ENCODE measurements at places on chromosomes 12 and 14.

GRCh38 chr14:84095681-84096080, 1434.3 kb upstream of the FLRT2 start:
- DNase-seq: no peak

GRCh38 chr14:94867946-94868771, 98.2 kb upstream of the GSC start:
- DNase-seq: no peak

DNA sequence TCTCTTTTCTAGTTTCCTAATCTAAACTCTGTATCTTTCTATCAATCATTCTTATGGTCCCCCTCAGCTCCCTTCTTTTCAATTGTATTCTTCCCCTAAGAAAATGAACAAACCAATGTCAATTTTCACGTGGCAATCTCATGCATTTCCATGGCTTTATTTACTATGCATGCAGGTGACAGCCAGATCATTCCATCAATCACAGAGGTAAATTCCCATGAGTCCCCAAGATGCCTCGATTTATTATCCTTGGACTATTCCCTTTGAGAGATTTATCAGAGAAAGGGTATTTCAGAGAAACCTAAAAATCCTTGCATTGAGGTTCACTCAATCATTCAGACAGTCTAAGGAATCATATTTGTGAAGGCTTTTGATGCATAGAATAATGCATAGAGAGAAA, 301.2 kb downstream of the DIO2 start:
- DNase-seq: no peak

- DNase-seq: no peak
Measured at GRCh38 chr12:130143136-130143535, 19.1 kb upstream of the FZD10 start.

DNA sequence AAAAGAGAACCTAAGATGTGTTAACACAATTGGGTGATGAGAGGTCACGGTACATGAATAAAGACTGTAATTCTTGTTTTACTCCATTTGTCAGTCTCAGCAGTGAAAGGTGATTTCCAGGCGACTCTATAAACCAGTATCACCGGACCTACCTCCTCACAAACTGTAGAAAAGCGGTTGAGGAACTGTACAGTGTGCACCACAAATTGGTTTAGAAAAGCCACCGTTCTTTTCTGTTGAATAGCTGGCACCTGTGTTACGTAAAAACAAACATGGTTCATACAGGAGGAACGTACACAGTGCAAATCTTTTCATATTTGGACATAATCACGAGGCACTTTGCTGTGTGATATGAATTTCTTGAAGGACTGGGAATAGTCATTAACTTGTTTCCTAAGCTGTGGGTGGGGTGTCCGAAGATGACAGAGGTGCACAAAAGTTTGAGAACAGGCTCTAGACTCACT, 663 bp downstream of the WASHC3 start:
- no peak for DNase-seq

DNA sequence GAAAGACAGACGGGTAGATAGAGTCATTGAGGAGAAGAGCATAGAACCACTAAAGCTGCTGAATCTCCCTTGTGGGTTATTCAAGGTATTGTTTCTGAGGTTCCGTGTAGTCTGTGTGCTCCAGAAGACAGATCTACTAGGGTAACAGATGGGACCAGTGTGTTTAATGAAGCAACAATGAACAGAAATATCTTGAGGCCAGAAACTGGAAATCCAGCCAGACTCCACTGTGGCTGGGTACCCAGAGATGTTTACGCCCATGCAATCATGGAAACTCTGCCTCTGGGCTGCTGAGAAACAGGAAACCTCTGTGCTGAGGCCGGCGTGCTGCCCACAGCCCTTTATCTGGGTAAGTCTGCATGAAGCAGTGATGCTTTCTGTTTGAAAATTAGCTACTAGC, 8.3 kb downstream of the PROX2 start:
- DNase-seq: peak; percentile 86

- DNase-seq: no peak
Measured at GRCh38 chr12:85138833-85139232, 102.7 kb downstream of the LRRIQ1 start.

- no peak for DNase-seq
Measured at GRCh38 chr14:52944254-52944653, 6.6 kb downstream of the FERMT2 start.

- no peak for DNase-seq
Measured at GRCh38 chr12:96365604-96366380, 34.4 kb downstream of the CDK17 start.

DNA sequence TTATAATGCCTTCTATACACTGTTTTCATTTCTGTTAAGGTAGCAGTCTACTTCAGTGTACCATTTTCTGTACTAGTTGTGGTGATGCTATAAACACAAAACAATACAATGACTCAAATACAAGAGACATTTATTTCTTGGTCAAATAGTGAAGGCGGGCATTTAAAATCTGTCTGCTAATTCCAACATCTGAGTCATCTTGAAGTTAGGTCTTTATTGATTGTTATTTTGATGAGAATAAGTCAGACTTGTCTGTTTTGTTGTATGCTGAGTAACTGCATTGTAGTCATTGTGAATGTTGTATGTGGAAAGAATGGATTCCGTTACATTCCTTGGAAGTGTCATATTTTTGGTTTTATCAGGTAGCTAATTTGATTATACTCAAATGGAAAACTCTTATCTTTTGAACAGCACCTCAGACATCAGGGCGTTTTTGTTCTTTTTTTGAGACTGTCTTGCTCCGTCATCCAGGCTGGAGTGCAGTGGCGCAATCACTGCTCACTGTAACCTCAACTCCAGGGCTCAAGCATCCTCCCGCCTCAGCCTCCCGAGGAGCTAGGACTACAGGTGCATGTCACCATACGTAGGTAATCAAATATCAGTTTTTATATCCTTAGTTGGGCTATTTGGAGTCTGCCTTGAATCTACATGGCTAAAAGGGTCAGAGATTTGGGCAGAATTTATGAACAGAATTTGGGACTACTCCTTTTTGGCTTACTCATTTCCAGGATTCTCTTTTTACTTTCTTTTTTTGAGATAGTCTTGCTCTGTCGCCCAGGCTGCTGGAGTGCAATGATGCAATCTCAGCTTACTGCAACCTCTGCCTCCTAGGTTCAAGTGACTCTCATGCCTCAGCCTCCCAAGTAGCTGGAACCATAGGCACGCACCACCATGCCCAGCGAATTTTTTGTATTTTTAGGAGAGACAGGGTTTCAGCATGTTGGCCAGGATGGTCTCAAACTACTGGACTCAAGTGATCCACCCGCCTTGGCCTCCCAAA, 56.8 kb downstream of the PAPLN start:
- DNase-seq: no peak

GRCh38 chr14:20723488-20723887, 22.2 kb upstream of the EDDM3A start:
- no peak for DNase-seq

DNA sequence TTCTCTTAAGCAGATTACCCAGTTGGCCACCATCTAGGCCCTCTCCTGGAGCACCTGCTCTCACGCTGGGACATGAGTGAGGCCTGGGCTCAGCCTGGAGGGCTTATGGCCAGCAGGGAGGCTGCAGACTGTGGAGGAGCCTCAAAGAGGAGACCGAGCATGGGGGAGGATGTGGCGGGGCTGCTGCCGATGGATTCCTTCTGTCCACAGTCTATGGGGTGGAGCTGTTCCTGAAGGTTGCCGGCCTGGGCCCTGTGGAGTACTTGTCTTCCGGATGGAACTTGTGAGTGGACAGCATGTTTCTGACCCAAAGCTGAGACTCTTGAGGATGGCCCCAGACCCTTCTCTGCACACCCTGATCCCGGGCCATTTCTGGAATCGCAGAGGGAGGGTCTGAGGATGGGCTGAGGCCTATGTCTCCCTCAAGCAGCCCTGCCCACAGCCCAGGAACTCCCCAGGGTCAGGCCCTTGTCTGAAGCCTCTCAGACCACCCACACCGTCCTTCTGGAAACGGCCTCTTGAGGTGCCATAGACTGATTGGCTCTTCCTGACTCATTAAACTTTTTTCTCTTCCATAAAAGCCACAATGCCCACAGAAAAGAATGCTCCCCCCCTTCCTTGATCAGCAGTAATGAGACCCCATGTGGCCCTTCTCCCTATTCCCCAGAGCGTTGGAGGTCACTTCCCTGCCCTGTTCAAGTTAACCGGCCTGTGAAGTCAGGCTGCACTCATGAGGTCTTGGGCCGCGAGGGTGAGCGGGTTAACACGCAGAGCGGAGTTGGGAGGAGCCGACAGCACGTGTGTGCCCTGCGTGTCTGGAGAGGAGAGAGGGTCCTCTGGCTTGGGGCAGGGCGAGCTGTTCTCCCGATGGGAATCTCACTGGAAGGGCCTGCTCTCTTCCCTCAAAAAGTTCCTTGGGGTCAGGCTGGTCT, 49.0 kb downstream of the SLC8B1 start:
- DNase-seq: no peak

GRCh38 chr12:116416166-116416565, 138.7 kb upstream of the MED13L start:
- no peak for DNase-seq

GRCh38 chr12:30257618-30258017, 438.1 kb downstream of the IPO8 start:
- DNase-seq: no peak

DNA sequence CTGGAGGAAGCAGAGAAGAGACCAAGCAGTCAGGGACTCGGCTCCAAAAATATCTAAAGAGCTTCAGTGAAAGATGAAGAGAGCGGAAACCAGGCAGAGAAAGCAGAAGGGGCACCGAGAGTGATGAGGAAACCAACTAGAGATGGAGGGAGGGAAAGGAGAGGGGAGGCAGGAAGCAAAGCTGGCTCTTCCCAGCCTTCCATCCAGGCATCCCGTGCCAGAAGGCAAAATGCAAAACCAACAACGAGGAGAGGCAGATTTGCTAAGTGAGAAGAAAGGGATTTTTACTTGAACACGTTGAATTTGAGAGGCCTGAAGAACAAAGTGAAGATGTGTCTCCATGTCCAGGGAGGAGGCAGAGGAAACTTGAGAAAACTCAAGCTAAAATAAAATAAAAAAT, 90.1 kb downstream of the NUAK1 start:
- DNase-seq: no peak

DNA sequence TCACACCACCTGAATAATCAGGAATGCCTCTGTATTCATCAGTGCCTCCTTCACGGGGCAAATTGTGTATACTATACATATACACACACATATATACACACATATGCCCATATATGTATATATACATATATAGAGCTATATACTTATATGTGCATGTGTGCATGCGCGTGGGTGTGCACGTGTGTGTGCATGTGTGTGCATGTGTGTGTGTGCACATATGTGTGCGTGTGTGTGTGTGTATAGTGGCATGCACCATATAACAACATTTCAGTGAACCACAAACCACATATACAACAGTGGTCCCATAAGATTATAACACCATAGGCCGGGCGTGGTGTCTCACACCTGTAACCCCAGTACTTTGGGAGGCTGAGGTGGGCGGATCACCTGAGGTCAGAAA, 35.7 kb downstream of the CFL2 start:
- DNase-seq: no peak

DNA sequence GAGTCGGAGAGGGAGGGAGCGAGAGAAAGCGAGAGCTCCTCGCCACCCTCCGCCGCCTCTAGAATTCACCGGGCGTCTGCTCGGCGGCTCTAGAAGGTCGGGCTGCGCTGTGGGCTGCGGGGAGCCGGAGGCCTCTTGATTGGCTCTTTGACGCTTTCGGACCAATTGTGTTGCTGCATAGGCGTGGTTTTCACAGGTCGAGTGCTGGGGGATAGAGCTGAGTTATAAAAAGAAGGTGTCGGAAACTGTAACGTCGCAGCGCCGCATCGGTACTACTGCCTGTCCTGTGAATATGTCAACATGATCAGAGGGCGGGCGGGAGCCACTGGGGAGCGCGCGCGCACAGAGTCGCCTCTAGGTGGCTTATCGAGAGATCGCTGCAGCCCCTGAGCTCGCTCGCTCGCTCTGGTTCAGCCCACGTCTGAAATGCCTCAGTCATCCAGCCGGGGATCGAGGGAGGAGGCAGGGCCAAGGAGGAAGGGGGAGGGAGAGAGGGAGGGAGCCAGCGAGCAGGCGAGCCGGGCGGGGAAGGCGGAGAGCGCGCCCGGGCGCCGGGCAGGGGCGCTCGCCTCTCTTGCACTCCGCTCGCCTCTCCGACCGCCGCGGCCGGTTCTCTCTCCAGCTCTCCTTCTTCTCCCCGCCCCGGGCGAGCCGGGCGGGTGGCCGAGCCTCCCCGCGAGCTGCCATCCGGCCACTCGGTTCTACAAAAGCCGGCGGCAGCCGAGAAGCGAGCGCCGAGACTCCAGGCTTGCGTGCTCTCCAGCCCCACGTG, at the start of gene TBX3:
TSS of gene TBX3 (minus strand) at position 78 of the 772 bp plus-strand sequence. CDS start 975 bp downstream, outside the sequence.
- DNase-seq: peak; percentile 35

GRCh38 chr14:35534873-35535482, 1.0 kb downstream of the INSM2 start:
- no peak for DNase-seq

DNA sequence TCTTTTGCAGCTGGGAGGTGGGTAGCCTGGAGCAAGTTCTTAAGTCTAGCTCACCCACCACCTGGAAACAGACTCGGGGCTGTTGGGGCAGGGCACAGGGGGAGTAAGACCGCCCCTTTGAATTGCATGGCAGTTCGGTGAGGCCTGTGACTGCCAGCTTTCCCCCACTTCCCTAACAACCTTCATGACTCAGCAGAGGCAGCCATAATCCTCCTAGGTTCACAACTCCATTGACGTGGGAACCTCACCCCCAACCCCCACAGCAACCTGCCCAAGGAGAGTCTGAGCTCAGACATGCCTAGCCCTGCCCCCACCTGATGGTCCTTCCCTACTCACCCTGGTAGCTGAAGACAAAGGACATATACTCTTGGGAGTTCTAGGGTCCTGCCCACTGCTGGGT, 87.4 kb downstream of the NELL2 start:
- no peak for DNase-seq
